Renal cortex interstitium (tissue), 15 donors: ENCODE measurements at places on chromosomes 7 and 10.

- DNase-seq: no peak
These were observed 32.2 kb downstream of the CALML5 start for GRCh38 chr10:5467207-5467535.

GRCh38 chr10:16632996-16633395 lies 111.3 kb upstream of the C1QL3 start:
- no peak for DNase-seq

DNA sequence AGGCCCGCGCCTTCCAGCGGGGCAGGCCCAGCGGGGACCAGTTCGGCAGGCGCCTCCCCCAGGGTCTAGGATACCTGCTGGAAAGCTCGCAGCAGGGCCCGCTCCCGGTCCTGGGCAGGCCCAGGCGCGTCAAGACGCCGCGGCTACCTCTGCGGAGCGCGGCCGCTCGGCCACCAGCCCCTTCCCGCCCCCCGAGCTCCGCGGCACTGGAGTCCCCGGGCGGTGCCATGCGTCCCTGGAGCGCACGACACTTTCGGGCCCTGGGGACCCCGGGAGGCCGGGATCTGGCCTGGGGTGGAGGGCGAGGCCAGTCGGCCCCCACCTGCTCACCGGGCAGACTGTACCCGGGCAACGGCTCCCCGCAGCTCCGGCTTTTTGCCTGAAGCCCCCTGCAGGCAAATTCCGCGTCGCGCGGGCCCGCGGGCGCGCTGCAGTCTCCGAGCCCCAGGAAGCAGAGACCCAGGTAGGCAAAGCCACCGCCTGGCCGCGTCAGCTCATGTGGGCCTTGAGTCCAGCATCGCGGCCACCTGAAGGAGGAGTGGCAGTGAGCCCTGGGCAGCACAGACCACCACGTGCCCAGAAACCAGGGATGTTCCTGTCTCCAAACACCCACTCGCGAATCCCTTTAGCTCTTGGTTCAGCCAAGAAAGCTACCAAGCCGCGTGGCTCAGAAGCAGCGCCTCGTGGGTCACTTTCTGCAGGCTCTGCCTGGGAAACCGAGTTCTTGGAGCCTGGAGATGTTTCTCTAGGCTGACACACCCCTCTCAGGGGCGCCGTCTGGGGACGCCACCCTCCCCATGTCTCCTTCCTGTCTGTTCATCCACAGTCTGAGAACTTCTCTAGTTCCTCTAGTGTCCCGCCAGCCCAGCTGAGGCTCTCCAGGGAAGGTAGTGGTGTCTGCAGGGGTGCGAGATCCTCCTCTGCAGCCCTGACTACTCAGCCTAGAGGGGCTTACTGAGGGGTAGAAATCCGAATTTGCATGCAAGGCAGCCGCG lies 46.1 kb upstream of the APBB1IP start:
- DNase-seq: no peak

- DNase-seq: no peak
These were observed 232.2 kb downstream of the DYNC1I1 start for GRCh38 chr7:96004578-96004977.

DNA sequence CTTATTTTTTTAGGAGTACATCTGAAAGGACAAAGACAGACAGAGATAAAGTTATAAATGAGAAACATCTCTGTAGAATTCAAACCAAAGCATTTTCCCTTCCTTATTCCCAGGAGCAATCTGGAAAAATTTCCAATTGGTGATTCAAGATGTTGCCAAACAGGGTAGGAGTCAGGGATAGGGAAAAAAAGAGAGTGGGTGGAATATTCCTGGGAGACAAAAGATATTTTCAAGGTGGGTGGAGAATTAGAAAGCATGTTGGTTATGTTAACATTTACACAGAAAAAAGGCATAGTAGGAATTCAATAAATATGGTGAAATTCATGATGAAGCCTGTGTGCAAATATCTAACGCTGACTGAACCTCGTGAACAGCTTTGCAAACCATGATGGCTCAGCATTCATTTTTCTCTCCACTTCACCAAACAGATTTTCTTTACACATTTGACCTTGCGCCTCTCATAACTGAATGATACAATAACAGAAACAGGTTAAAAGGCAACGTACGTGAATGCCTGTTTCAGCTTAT lies 25.1 kb downstream of the SLC26A5 start:
- no peak for DNase-seq

- no peak for DNase-seq
These were observed 68.9 kb upstream of the CCDC71L start for GRCh38 chr7:106729720-106730385.

GRCh38 chr7:129227646-129228578 lies 3.1 kb downstream of the AHCYL2 start:
- no peak for DNase-seq

DNA sequence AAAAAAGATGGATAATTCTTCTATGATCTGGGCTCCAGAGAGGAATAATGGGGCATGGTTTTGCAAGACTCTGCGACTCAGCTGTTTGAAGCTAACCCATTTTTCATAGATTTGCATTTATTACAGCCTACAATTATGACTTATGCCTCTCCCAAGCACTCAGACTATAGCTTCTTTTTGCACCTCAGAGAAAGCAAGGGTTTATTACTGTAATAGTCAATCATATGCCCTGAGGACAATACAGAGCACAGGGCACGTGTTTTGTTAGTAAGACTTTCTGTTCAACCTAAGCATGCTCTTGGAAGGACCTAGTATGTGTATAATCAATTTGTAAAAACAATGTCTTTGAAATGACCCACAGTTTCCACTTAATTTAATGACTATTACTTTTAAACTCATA lies 221.2 kb downstream of the PARD3 start:
- no peak for DNase-seq

GRCh38 chr7:7548407-7548806 lies 12.7 kb upstream of the COL28A1 start:
- DNase-seq: no peak

DNA sequence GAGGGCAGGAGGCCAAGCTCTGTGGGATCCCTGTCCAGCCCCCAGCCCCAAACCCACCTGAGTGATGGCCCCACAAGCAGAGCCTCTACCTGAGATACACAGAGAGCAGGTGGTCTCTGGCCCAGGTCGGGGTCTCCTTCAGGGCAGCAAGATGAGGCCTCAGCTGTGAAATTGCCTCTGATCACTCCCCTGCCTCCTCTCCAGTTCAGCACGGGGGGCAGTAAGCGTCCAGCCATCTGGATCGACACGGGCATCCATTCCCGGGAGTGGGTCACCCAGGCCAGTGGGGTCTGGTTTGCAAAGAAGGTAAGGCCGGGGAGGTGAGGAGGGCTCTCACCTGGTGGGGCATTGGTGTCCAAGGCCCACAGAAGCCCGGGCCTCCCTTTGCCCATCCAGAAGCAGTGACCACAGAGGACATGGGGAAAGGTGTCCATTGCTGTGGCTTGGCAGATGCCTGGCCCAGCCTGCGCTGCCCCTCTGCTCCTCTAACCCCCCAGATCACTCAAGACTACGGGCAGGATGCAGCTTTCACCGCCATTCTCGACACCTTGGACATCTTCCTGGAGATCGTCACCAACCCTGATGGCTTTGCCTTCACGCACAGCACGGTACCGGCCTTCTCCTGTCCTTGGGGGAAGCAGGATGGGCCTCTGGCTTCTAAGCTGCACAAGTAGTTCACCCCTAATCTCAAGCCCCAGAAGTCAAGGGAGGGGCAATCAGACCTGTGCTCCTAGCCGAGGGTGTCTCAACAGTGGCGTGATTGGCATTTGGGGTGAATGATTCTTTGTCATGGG lies 3.1 kb downstream of the CPA1 start:
- DNase-seq: no peak

- DNase-seq: peak; percentile 29
These were observed 1.2 kb downstream of the PIP4K2A start for GRCh38 chr10:22712956-22713852.

GRCh38 chr10:34205452-34205851 lies 609.6 kb downstream of the PARD3 start:
- no peak for DNase-seq

GRCh38 chr10:68560943-68561864 lies 1.1 kb downstream of the TET1 start:
- peak; percentile 42 for DNase-seq

GRCh38 chr10:69372126-69372980 lies 44.4 kb downstream of the TACR2 start:
- DNase-seq: no peak

DNA sequence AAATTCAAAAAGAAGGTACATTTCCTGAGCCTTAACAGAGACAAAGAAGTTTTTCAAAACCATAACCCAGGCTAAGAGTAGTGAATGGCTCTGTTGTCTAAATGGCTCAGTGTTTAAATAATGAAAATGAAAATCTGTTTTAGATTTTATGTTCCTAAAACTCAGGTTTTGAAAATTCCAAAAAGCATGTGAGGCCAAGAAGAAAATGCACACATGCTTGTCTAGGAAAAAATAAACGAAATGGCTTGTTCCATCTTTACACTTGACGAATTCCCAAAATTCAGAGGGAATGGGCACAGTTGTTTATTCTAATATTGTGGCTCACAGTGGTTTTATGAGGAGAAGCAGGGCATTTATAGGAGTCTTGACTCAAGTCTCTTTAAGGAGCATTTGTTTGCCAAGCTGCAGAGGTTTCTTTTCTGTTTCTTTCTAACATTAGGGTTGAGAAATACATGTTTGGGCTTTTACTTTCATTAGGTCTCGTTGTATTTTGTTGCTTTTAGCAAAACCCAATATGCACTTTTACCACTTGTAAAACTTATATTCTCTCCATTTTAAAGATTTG lies 527.6 kb upstream of the ANKRD30A start:
- DNase-seq: no peak

DNA sequence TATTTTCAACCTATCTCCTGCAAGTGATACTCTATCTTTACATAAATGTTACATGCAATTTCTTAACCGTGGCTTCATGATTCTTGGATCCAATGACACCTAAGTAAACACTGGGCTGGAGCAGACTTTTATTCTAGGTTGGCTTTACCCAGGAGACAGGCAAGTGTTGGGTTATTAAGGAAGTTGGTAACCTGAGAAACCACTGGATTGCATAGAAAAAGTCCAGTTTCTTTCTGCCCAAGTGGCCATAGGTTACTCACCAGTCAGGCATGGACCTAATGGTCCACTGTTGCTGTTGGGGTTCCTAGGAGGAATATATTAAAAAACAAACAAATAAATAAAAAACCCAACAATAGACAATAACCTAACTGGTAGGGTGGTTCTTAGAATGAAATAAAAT lies 112.8 kb downstream of the SEMA3D start:
- DNase-seq: no peak

GRCh38 chr10:11256896-11257295 lies 239.2 kb downstream of the CELF2 start:
- no peak for DNase-seq

DNA sequence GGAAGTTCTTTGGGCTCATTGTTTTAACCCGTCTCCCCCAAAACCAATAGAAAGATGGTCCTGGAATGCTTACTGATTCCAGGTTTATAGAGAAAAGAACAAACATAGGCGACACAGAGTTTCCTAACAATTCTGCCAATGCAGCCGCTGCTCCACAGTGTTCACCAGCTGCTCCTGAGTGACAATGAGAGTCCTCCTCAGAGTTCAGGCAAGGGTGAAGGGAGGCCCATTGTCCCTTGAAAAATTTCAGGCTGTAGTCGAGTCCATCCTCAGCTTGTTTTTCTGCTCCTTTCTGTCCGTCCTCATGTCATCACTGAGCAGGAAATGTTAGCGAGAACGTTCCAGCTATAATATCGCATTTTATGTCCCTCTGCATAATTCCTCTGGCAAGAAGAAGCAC lies 537.6 kb downstream of the TCERG1L start:
- DNase-seq: no peak

DNA sequence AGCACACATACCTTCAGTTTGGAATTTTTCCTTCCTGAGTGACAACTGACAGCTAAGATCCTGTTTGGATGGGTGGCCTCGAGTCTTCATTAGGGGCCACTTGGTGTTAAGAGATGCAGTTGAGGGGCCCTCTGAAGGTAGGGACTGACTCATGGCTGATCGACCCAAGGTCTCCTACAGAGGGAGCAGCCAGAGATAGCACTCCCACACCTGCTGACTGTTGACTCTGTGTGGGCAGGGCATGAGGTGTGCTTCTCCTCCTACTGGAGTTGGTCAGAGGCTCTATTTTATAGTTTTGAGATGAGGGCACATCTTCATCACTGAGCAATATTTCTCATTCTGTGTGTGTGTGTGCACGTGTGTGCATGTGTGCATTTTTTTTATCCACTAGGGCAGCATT lies 378.8 kb upstream of the PODXL start:
- DNase-seq: no peak

DNA sequence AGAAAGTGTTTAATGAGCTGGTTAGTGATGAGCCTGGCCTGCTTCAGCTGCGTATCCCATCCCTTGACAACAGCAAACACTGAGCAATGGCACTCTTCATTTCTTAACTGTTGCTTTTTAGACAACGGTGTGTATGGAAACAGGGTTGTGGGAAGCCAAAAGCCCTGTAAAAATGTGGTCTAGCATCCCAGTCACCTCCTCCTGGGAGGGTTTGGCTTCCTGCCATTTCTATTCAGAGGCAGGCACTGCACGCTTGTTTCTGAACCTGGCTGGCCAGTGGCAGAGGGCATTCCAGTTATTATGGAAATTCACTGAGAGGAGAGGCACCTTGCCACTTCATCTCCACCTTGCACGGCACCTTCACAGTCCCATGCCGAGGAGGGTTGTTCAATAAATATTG lies 123.0 kb upstream of the ADARB2 start:
- DNase-seq: no peak

DNA sequence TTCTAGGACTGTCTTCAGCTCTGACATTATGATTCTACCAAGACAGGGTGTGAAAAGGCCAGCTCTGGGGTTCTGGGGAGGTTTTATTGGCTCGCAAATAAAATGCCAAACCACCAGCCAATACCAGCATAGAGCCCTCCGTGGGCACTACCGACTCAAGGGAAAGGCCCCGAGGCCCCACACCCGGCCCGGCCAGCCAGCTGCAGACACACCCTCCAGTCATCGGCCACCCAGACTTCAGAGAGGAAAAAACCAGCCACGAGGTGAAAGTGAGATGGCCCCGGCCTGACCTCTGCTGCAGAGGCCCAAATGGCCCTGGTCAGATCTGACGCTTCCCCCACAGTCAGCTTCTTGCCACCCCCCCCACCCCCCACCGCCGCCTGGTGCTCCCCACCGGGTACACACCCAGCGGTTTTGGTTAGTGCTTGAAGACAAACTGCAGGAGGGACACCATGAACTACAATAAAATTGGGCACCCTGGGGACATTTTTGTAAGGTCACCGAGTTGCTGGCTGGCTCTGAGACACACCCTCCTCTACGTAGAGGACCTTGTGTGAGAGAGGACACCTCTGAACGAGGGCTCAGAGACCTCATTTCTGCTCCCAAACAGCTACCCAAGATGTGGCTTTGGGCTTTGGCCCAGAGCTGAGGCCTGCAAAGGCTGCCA lies 79.9 kb downstream of the PRKAG2 start:
- no peak for DNase-seq

DNA sequence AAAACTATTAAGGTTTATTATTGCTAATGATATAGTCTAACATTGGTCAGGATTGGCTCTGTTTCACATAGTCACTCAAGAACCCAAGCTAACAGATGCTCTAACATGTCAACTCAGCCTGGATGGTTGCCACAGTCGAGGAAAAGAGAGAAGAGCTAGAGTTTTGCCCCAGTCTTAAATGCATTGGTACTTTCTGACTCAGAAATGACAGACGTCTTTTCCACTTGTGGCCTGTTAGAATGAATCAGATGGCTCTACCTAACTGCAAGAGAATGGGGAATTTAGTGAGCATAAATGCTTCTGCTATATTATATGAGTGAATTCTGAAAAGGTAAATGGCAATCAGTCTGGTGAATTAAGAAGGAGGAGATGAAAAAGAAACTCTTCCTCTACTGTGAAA lies 13.9 kb downstream of the HECTD2 start:
- no peak for DNase-seq

GRCh38 chr10:77189075-77189474 lies 448.5 kb downstream of the KCNMA1 start:
- DNase-seq: no peak

- DNase-seq: no peak
These were observed 38.9 kb upstream of the AMPH start for GRCh38 chr7:38669965-38670520.
